ENCODE measurements at places on chromosomes 11 and 22.

DNA sequence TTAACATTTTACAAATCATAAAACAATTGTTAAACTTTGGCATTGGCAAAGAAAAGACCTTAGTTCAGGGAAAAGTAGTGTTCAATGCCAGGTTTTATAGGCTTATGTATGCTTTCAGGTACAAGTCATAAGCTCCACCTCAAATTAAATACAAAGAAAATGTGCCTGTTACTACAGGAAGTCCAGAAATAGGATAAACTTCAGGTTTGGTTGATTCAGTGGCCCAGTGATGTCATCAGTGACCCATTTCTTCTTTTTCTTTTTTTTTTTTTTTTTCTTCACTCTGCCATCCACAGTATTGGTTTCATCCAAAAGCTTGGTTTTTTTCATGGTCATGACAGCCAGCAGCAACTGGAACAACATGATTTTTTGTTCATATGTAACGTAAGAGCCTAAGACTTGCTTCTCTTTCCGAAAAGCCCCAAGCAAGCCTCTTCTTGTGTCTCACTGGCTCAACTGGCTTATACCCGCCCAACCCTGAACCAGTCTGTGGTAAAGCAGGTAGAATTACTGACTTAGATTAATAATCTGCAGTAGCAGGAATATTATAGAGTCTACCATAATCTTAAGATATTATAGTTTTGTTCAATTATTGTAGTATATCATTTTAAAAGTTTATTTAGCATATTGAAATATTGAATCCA lies 46.2 kb downstream of the TTC17 start:
- DNase-seq, result no peak

DNA sequence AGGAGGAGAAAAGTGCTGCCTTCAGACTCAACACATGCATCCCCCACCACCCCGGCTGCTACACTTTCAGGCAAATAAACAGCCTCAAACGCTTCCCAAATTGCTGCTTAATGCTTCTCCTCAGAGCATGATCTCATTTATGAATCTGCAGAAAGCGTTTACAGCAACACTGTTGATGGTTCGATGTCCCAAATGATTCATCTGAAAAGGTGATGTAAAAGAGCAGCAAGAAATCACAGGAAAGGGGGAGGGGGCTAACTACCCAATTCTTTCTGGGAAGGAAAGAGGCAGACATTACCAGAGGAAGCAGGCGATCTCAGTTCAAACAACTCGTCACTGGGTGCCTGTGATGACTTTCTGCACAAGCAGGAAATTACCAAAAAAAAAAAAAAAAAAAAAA lies 119.6 kb downstream of the TENM4 start:
- DNase-seq, result no peak

GRCh38 chr11:130454491-130455252 lies 6.2 kb downstream of the ADAMTS15 start:
- DNase-seq, result no peak

DNA sequence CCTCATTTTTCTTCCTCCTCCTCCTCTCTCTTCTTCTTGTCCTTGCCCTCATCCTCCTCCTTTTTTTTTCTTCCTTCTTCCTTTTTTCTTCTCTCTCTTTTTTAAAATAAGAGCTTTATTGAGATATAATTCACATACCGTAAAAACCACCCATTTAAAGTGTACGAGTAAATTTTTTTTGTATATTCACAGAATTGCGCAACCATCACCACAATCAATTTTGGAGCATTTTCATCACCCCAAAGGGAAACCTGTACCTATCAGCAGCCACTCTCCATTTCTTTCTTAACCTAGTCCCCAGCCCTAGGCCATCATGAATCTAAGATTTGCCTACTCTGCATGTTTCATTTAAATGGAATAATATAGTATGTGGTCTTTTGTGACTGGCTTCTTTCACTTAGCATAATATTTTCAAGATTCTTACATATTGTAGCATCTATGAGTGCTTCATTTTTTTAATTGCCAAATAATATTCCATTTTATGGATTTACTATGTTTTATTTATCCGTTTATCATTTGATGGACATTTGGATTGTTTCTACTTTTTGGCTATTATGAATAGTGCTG lies 35.0 kb downstream of the CAT start:
- DNase-seq, result no peak

DNA sequence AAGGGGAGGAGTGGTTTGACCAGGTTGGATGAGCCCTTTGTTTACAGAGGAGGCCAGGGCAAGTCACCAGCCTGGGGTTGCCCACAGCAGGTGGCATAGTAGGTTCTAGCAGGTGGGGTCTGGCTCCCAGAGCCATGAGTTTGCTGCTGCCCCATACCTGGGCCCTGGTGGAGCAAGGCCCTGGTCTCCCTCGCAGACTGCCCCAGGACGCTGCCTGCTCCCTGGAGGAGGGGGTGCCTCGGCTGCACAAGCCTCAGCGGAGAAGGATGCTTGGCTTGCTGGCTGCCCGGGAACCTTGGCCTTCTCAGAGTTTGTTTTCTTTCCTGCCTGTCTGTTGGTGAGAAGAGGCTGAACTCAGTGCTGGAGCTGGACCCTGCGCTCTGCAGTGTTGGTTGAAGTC lies 54.9 kb downstream of the LRP5 start:
- DNase-seq, result no peak

DNA sequence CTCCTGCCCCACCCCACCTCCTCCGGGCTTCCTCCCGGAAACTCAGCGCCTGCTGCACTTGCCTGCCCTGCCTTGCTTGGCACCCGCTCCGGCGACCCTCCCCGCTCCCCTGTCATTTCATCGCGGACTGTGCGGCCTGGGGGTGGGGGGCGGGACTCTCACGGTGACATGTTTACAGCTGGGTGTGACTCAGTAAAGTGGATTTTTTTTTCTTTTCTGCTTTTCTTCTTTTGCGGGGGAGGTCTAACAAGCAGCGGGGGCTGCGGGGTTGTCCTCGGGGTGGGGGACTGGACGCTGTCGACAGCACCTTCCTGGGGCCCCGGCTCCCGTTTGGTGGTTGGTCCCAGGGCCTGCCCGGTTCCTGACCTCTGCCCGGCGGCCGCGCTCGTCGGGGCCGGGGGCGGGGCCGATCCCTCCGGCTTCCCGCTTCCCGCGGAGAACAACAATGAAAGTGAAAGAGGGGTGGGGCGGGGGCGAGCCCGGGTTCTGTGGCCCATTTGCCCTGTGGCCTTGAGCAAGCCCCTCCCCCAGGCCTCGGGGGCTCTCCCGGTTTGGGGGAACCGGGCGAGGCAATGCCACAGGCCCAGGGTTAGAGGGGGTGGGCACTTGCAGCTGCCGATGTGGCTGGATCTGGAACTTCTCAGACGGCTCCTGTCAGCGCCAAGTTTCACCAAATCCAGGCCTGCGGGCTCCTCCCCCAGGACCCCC lies 975 bp upstream of the MDK start:
- peak; percentile 78 for DNase-seq

GRCh38 chr11:38060920-38061319 lies 1462.9 kb upstream of the RAG2 start:
- DNase-seq, result no peak

DNA sequence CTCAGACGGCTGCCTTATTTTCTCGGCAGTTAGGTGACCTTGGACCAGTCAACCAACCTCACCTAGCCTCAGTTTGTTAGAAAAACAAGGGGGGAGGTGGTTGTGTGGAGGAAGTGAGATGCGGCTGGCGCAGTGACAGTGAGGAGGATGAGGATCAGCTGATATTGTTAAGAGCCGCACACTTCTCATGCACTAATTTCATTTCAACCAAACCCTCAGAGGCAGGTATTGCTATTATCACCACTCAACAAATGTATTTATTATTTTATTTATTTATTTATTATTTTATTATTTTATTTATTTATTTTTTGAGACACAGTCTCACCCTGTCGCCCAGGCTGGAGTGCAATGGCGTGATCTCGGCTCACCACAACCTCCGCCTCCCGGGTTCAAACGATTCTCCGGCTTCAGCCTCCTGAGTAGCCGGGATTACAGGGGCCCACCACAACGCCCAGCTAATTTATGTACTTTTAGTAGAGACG lies 2.1 kb downstream of the LGALS1 start:
- DNase-seq, result no peak

- peak; percentile 31 for DNase-seq
These were observed 12.7 kb downstream of the MAP6 start for GRCh38 chr11:75656044-75656727.

GRCh38 chr22:30273711-30274436 lies 7.2 kb upstream of the OSM start:
- no peak for DNase-seq

DNA sequence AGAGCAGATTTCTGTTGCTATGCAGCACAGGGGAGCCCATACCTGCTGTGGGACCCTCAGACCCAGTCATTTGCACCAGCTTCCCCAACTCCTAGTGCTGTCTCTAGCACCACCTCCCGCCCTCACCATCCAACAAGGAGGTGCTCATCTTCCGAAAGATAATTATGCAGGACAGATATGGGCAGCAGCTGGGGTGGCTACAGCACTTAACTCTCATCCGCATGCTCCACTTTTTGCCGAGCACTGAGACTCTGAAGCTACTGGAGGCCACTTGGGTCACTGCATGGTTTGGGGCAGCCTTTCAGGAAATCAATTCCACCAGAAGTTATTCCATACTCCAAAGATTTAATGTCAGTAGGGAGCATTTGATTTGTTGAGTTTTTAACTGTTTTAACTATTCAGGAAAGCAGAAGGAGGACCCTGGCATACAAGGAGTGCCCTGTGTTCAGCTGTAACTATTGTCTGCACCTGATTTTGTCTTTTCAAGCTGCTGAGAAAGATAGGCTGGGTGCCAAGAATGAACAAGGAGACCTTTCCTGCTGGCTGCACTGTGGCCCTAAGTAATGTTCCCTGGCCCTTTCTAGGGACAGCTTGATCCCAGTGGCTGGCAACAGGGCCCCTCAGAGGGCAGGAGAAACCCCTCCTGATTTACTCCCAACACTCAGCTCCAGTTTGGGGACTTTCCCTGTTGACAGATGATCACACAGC lies 67.3 kb upstream of the CSNK2A3 start:
- DNase-seq, result no peak

DNA sequence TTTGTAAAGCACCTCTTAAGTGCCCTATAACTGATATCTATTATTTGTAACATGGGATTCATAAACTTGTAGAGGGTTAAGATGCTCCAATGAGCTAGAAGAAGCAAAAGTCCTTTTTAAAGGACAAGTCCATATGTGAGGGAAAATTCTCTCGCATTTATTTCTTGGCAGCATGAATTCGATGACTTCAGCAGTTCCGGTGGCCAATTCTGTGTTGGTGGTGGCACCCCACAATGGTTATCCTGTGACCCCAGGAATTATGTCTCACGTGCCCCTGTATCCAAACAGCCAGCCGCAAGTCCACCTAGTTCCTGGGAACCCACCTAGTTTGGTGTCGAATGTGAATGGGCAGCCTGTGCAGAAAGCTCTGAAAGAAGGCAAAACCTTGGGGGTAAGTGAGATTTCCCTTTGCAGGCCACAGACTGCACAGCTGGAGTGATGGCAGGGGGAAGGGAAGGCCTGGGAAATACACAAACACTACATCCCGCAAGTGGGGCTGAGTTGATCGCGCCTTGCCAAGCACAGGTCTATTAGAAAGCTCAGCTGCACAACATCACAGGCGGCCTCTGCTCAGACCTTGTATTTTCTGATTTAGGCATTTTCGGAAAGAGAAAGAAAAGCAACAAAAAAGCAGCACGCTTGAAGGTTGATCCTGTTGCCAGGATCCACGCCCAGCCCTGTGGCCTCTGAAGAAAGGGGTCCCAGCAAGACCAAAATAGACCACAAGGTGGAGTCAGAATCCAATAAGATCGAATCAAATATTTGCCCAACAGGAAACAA lies 1.5 kb downstream of the MS4A8 start:
- DNase-seq, result peak; percentile 29

GRCh38 chr11:11220786-11221185 lies 132.3 kb downstream of the CSNK2A3 start:
- no peak for DNase-seq

DNA sequence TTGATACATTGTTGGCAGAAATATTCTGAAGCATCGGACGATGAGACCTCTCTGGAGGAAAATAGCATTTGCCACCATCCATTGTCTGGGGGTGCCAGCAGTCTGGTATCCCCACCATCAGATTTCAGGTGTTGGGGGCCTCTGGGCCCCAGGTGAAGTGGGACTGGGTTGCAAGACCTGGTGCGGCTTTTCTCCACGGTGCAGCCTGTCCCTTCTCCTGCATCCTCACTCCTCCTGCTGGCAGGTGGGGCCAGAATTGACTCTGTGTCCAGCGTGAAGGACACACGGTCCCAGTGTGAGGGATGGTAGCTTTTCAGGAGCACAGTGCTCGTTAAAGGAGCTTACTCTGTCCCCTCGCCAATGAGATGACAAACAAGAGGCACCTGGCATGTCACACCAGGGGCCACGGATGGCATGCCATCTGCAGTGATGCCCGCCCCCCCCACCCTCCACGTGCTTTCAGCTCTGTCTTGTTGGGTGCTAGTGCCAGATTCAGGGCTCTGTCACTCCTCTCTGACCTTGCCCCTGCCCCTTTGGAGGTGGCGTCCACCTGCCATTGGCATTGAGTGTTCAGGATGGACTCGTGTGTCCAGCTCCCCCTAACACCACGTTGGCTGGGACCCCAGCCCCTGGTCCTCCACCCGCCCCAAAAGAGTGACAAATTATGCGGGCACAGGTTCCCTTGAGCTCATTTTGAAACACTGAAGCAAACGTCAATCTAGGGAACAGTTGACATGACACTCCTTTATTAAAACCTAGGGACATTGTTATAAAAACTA lies 62.4 kb downstream of the PARVG start:
- no peak for DNase-seq

GRCh38 chr11:129846508-129847335 lies 31.1 kb downstream of the TMEM45B start:
- DNase-seq, result peak; percentile 83

DNA sequence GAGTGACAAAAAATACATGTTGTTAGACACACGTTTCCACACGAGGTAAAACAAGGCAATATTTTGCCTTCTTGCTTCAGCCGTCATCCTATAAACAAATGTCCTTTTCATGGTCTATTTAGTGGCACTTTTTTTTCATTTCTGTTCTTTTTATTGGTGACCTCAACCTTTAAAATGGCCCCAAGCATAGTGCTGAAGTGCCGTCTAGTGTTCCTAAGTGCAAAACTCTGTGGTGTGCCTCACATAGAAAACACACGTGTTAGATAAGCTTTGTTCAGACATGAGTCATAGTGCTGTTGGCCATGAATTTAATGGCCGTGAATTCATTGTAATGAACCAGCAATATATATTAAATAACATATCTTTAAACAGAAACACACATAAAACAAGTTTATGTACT lies 15.6 kb downstream of the OVCH2 start:
- DNase-seq, result no peak

DNA sequence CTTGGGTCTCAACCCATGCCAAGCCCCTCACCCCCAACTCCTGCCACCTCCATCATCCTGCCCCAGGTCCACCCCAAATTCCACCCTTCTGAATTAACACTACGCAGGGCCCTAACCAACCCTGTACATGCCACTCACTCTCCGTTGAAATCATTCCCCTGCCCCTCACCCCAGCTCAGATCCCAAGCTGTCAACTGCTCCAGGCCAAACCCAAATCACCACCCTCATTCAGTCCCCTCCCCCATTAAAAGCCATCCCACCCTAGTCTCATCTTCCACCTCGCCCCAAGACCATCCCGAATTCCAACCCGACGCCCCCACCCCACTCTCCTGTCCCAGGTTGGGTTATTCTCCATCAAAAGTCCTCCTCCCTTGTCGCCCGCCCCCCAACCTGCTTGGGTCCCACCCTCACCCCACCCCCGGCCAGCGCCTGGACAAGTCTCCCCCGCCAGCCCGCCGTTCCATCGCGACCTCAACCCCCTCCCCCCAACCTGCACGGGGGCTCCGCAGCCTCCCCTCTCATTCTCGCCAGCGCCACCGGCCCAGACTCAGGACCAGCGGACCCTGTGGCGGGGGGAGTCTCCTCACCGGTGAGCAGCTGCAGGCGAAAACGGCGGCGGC lies 466 bp downstream of the FAM168A start:
- DNase-seq, result no peak
